Esophagus squamous epithelium (tissue), 5 donors: ENCODE measurements at places on chromosomes 2 and 18.

- DNase-seq = no peak
Observed at GRCh38 chr2:144268036-144268678, 251.8 kb downstream of the ZEB2 start.

DNA sequence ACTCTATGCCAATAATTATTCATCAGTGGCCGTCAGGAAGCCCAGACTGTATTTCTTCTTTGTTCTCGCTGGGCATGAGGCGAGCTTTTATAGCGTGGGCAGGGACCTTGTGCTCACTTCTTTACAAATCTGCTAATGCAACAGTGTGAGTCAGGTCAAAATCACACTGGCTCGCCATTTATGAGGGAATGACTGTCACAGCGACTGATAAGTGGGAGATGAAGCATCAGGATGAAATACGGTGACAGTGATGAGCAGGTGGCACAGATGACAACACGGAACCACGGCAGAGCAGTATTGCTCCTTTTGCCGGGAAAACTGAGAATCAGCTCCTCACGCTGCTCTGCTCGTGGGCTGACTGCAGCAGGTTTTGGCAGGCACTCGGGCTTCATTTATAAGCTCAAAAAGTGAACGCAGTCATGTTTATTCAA, 20.5 kb downstream of the TYMS start:
- no peak for DNase-seq

DNA sequence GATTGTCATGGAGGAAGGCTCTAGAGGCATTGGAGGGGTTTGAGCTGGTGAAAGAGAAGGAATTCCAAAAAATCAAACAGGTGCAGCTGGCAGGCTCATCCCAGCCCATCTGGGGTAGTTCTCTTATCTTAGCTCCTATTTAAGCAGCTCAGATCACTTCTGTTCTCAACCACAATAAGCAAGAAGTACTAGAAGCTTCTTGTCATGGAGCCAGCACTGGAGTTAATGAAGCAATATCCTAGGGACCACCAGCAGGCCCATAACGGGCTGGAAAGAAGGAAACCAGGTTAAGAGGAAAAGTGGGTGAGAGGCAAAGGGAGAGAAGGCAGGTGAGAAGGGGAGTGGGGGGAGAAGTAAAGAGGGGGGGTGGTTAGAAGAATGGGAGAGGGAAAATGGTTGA, 100.7 kb upstream of the ZFP36L2 start:
- DNase-seq = no peak

DNA sequence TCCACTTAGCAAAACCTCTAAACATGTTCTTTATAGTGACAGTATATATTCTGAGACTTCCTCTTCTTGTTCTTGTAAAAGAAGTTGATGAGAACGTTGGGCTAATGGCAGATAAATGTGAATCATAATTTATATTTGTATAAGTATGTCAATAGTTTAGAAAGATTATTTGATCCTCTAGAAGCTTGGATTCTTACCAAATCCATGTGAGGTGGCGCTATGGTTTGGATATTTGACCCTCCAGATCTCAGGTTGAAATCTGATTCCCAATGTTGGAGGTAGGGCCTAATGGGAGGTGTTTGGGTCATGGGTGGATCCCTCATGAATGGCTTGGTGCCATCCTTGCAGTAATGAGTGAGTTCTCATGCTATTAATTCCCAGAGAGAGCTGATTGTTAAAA, 29.8 kb upstream of the SCN1A start:
- no peak for DNase-seq

DNA sequence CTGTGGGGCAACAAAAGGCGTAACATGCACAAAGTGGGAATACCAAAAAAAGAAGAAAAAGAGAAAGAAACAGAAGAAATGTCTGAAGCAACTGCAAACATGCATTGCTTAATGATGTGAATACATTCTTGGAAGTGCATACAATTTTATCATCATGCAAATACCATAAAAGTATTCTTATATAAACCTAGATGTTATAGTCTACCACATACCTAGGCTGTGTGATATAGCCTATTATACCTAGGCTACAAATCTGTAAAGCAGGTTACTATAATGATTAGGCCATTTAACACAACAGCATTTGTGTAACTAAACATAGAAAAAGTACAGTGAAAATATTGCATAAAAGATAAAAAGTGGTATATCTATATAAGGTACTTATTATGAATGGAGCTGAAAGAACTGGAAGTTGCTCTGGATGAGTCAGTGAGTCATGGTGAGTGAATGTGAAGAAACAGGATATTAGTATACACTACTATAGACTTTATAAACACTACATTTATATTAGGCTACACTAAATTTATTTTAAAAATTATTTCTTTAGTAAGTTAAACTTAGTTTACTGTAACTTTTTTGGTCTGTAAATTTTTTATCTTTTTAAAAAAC, 319.4 kb upstream of the KCNH7 start:
- no peak for DNase-seq
